ENCODE measurements at places on chromosomes 6 and 20.
A peak's percentile ranks its signal among the peaks of the same experiment; 100 is the strongest.

- no peak for DNase-seq
Observed at GRCh38 chr20:51880188-51880587, 77.9 kb upstream of the SALL4 start.

DNA sequence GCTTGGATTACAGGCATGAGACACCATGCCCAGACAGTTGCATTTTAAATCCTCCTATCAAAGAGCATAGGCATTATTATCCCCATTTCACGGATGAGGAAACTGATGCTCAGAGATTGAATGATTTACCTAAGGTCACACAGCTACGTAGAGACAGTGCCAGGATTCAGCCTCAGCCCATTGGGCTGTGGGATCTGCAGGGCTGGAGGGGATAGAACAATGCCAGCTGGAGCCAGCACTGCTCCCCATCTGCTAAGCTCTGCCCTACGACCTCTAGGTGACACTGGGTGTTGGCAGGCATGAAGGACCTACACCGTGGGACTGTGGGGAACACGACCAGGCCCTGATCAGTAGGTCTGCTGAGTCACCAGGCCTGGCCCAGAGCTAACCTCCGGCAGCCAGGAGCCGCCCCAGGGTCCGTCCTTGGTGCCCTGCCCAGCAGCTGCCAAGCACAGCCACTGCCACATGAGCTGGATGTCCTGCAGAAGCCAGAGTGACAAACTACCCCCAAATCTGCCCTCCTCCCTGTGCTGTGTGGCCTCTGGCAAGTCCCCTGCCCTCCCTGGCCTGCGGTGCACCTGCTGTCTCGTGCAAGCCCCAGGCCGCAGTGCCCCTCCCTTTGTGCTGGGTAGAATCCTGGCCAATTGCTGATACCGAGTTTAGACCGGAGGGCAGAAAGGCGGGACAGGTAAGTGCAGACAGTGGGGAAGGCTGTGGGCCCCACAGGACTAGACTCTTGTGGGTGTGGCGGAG is 47.6 kb upstream of the PTGIS start:
- DNase-seq, result peak; percentile 85

DNA sequence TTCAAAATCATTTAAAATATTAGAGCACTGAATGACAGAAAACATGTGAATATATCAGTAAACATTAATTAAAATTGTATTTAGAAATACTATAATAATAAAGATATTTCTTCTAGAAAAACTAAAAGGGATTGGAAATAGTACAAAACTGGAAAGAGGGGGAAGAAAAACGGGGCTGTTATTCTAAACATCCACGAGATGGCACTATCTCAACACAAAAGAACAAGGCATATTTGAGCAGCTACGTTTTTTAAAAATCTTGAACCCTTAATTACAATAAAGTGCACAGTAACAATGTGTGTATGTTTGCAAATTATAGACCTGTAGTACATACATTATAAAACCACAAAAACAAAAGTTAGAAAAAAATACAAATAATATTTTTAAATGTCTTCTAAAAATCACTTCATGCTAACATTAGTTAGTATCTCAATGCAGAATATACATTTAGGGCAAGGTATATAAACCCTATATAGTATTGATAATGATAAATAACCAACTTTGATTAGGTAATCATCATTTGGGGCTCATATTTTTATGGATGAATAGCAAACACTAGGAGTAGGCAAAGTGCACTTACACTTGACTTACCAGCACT is 42.5 kb upstream of the PNISR start:
- DNase-seq, result no peak

DNA sequence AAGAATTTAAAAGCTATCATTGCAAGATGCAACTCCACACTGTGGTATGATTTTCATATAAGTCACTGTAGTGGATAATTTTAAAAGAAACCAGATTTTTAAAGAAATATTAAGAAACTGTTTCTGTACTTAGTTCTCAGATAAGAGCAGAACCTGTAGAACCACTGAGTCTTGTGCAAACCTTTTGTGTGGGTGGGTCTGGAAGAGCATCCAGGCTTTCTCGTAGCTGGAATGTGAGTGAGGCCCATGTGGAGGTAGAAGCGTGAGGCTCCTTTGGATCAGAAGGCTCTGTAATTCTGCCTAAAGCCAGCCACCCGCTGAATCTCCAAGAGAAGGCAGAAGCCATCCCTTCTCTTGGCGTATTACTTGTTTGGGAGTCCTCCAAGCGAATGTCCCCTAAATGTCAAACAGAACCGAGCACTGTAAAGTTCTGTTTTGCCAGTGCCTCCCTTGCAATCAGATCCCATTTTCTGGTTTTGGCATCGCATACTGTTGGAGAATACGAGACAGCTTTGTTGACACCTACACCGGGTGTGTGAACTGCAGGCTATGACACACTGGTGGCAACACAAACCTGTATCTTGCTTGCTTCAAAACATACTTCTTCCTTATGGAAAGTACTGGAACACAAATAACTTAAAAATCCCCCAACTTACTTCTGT is 188.7 kb downstream of the FOXC1 start:
- no peak for DNase-seq

DNA sequence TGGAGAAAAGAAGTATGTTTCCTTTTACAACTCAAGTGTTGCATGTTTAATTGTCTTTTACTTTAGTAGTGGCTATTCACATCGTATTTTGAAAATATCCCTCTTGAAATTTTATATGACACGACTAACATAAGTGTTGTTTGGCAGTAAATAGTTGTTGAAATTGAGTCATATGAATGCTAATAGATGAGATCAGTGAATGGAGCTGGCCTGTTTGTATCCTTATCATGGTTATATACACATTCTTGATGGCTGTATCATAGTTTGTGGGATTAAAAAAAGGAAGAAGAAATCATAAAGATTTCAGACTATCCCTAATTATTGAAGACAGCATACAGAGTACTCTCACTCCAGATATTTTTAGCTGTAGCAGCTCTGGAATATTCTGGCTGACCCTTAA is 8.2 kb upstream of the RAE1 start:
- no peak for DNase-seq

- DNase-seq, result no peak
Observed at GRCh38 chr6:149728499-149729234, 10.8 kb upstream of the LATS1 start.
